ENCODE measurements at places on chromosomes 6 and 20.

GRCh38 chr20:56949318-56949717 lies 317.1 kb downstream of the BMP7 start:
- no peak for DNase-seq

- no peak for DNase-seq
Measured at GRCh38 chr6:22001396-22002027, 295.3 kb downstream of the PRL start.

DNA sequence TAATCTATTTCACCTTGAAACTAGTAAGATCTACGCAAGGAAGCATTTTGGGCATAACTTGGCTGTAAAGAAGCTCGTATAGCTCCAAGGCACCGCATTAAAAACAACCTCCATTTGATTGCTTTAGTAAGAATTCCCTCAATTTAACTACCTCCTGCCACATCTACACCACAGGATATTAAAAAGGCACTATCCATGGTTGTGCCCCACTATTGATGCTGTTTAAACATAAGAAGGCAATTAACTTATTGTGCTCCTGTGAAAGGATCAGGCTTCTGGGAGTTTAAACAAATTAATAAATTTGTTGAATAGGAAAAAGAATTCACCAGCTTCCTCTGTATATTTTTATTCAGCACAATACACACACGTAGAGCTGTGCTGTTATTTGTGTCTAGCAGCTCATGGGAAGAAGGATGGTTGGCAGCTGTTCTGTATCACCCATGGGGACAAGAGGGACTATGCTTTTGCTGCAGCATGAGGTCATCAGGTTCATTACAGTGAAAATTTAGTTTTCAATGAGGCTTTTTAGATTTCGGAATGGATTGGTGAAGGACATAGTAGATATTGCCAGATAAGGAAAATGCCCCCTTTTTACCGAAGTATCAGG lies 513.3 kb downstream of the HAO1 start:
- no peak for DNase-seq

GRCh38 chr6:5771211-5771610 lies 235.5 kb downstream of the NRN1 start:
- DNase-seq = no peak

DNA sequence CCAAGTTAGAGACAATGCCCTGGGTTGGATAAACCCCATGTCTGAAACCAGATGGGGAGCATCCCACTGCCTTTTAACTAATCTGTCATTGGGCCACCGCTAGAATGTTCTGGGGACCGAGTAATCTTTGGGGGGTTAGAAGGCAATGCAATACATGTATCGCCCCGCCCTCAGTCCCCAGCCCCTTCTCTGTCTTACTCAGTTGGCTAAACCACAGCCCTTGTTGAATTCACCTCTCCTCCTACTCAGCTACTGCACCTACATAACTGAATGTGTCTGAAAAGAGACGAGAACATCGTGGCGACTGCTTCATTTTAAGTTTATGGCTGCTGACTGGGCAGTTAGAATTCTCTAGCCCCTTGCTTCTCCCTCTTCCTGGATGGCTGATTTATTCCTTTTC lies 15.1 kb upstream of the CCR6 start:
- no peak for DNase-seq

- DNase-seq = no peak
Measured at GRCh38 chr20:1185790-1186334, 1.1 kb upstream of the TMEM74B start.

DNA sequence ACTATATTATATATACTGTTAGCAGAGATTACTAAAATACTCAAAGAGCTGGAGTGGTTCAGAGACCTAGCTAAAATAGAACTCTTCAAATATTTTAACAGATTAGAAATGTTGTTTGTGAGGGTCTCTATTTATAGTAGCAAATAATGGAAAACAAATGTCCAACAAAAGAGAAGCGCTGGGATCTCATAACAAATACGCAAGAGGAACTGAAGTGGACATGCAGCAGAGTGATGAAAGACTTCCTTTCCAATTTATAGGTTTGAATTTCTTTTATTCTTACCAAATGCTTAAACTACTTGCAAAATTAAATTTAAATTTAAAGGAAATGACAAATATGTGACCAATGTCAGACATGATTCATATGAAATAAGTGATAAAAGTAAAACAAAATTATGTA lies 49.9 kb downstream of the PIGU start:
- DNase-seq = no peak

DNA sequence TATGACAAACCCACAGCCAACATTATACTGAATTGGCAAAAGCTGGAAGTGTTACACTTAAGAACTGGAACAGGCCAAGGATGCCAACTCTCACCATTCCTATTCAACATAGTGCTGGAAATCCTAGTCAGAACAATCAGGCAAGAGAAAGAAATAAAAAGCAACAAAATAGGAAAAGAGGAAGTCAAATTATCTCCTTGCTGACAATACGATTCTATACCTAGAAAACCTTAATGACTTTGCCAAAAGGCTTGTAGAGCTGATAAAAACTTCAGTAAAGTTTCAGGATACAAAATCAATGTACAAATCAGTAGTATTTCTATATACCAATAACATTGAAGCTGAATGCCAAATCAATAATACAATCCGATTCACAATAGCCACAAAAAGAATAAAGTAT lies 32.4 kb downstream of the OR5V1 start:
- DNase-seq = no peak

GRCh38 chr6:150566486-150566885 lies 33.2 kb upstream of the PLEKHG1 start:
- DNase-seq = no peak

DNA sequence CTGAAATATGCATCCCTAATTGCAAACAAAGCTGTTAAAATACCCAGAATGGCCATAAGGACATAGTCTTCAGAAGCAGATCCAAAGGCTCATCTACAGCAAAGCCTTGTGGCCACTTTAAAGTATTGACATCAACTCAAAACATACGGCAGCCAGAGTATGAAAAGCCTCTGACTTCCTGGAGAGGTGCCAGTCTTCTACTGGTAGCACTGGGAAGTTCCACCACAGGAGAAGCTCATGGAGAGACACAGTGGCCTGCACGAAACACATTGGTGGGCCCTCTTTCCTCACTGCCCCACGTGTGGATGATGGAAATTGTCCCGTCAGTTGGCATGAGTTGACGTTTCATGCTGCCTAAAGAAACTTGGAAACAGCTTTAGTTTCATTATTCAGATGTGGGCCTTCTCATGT lies 202.6 kb upstream of the HEY2 start:
- DNase-seq = peak; percentile 2

DNA sequence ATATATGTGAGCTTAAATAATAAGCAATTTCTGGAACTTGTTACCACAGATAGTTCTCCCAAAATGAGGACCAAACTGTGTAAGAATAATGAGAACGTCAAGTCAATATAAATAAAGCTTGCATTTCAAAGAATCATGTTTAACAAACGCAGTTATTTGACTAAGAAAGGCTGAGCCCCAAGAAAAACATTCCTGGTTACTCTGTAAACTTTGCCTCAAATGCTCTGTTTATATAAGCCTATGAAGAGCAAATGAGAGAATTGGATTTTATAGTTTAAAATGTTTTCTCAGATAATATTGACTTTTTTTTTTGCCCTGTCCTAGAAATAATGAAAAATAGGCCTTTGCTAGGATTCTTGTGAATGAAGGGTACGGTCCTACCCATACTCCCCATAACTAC lies 81.3 kb downstream of the C6orf52 start:
- DNase-seq = no peak

GRCh38 chr6:48844696-48845095 lies 618.4 kb downstream of the MMUT start:
- no peak for DNase-seq

DNA sequence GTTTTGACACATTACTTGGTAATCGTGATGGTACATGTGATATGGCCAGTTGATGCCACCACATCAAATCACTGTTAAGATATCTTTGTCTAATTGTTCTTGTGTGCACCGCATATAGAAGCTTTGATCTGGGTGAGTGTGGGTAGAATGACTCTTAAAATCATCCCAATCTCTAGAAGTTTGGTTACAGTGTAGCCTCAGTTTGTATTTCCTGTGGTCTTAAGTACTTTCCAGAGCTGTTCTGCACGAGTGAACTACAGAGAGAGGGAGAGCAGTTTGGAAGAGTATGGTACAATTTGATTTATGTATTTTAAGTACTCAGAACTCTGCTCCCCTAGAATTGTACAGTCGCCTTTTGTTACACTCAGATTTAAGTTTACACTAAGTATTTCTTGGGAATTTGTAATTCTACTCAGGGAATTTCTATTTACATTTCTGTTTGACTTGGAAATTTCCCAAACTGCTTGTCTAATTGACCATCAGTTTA lies 37.5 kb downstream of the SNX9 start:
- no peak for DNase-seq

GRCh38 chr20:7691647-7692269 lies 248.5 kb downstream of the HAO1 start:
- DNase-seq = no peak

- DNase-seq = no peak
Measured at GRCh38 chr6:43759136-43759906, 10.7 kb upstream of the VEGFA start.

DNA sequence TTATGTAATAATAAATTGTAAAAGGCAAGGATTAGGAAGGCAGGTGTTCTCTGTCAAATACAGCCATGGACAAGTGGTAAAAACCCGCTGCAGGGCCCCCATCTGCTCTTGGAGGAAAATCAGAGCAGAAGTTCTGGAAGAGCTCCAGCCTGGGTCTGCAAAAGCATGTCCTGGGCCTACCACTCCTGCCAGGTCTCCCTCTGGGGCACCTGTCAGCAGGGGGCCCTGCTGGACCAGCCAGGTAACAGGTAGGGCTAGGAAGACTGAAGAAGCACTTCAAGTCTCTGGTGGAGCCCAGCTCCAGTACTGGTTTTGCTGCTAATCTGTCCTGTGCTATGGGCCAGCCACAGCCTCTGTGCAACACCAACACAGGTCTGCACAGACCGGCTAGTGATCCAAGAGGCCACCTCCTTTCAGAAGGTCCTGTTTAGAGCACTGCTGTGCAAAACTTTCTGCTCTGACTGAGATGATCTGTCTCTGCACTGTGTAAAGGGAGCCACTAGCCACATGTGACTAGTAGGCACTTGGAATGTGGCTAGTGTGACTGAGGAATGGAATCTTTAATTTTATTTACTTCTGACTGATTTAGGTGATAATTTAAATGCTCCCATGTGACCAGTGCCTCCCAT lies 30.2 kb downstream of the RRBP1 start:
- no peak for DNase-seq

GRCh38 chr6:111031151-111031550 lies 49.3 kb downstream of the RPF2 start:
- no peak for DNase-seq

- no peak for DNase-seq
Measured at GRCh38 chr6:137968455-137968804, 101.4 kb downstream of the TNFAIP3 start.

DNA sequence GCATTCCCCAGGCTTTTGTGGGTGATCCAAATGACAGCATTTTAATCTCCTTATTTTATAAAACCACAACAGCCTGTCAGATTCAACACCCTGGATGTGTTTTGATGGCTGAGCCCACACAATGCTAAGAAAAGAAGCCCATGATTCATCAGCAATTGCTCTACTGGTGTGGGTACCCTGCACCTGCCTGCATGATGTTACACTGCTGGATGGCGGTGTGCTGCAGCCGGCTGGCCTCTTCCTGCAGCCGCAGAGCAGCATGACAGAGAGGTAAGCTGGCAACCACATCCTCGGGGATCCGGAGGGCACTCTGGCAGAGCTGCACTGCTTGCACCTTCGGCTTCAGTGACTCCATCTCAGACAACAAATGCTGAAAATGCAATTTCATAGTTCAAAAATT lies 327.5 kb downstream of the SYNE1 start:
- DNase-seq = no peak

DNA sequence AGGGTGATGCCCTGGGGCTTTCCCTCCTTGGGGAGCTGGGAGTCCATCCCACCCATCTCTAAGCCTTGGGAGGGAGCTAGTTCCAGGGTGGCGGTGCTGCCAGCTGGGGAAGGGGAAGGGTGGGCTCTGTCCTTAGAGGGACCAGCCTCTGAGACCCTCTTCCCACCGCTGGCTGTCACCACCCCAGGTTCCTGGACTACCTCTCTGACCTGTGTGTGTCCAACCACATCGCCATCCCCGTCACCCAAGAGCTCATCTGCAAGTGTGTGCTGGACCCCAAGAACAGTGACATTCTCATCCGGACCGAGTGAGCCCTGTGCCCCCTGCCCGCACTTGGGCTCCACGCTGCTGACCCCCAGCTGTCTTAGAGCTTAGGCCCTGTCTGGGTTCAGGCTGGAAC lies 43.2 kb downstream of the UQCC2 start:
- no peak for DNase-seq

DNA sequence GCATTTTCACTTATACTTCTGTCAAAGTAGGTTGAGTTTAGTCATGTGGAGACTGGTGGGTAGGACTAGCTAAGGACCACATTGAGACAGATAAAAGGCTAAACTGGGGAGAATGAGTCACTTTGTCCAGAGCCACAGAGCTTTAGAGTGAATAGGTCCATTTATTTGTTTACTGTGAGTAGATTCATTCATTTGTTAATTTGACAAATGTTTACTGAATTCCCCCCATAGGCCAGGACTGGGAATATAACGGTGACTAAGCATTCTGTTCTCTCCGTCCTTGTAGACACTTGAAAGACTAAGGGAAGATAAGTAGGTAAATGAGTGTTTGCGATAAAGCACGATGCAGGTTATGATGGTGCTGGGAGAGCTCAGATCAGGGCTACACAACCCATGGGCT lies 699.7 kb upstream of the ID4 start:
- DNase-seq = no peak

DNA sequence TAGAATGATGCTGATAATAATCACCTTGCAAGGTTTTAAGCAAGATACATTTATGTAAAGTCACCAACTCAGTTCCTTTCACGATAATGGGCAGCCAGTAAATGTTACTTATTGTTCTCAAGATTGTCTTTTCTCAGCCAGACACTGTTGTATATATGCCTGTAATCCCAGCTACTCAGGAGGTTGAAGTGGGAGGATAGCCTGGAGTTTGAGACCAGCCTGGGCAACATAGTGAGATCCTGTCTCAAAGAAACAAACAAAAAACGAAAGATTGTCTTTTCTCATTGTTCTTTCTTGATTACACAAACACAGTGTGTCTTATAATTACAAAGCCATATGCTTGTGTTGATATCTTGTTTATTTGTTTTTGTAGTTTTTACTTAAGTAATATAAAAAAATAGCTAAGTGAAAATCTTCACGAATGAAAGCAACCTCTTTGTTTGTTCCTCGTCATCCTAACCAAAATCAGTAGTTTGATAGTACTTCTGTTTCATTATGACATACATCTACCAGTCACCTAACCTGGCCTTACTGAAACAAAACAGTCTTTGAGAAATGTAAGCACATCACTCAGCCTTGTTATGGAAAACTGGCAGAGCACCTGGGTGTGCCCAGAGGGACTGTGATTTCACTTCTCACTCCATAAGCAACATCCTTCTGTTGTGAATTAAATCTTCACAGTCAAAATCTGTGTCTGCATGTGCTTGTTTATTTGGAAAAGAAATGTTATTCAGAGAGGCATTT lies 436.2 kb upstream of the SOX4 start:
- DNase-seq = no peak

Measured in HFF-Myc (cell line).